ENCODE measurements at places on chromosomes 12 and 14.

- DNase-seq = no peak
These were observed 212.8 kb upstream of the BMP4 start for GRCh38 chr14:54169254-54169924.

DNA sequence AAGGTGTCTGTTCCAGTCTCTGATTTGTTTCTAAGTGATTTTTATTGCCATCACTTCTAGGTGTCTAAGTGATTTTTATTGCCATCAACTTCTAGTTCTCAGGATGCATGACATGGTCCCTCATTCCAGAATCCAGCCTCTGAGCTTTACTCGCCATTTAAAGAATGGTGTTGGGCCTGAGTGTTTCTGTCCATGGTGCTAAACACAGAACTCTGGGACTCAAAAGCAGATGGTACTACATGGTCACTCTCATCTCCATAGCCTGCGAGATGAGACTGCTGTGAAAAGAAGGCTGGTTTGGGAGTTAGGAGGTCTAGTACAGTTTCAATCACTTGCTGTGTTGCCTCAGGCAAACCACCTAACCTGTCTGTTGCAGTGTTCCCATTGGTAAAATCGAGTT is 276.6 kb downstream of the NRXN3 start:
- no peak for DNase-seq

DNA sequence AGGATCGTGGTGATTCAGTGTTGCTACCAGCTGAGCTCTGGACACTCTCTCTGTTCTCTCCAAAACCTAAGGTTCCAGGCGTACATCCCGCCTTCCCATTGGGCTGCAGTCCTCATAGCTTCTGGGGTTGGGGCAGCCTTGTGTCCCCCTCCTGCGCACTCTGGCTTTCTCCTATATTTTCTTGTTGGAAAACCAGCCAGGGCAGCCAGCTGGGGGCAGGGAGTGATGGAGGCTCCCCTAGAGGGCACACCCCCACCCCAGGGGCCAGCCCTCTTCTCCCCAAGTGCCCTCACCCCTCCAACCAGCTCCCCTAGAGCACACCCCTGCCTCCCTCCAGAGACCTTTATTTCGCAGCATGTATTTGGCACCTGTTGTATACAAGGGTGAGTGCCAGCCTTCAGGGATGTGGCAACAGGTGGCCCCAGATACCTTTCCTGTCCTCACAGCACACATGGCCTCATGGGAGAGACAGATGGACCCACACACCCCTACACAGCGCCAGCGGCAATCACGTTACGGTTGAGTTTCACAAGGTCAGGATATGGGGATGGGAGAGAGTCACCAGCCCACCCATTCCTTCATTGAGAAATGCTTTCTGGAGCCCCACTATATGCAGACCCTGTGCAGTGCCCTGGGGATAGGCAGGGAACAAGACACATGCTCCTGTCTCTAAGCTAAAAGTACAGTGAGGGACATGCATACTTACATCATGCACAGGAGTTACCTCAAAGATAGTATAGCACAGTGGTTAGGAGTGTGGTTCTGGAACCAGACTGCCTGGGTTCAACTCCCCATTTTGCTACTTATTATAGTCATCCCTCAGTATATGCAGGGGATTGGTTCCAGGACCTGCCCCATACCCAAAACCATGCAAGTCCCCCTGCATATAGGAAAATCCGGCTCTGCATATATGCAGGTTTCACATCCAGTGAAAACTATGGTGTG is 141.1 kb downstream of the PHETA1 start:
- DNase-seq = no peak

GRCh38 chr14:33386781-33387180 is 448.1 kb downstream of the NPAS3 start:
- peak; percentile 10 for DNase-seq

GRCh38 chr12:77954206-77954555 is 123.5 kb downstream of the NAV3 start:
- DNase-seq = no peak

- DNase-seq = peak; percentile 97
These were observed 327.2 kb downstream of the RAD51B start for GRCh38 chr14:68146818-68147217.

DNA sequence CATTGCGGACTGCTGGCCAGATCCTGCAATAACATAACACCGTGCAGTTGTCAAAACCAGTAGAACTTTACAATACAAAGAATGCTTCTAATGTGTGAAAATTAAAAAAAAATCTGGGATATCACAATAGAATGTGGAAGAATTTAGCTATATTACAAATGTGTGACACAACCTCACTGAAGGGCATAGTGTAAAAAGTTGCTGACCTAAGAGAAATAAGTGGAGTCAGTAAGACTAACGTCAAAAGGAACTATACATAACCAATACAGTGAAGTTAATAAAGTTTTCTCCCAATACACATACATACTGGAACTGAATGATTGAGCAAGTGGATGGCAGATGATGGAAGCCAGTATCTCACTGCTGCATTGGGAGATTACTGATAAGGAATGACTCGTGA is 12.4 kb downstream of the OR6C74 start:
- no peak for DNase-seq

GRCh38 chr14:105489542-105490266 is 1.3 kb upstream of the TEDC1 start:
- peak; percentile 54 for DNase-seq

DNA sequence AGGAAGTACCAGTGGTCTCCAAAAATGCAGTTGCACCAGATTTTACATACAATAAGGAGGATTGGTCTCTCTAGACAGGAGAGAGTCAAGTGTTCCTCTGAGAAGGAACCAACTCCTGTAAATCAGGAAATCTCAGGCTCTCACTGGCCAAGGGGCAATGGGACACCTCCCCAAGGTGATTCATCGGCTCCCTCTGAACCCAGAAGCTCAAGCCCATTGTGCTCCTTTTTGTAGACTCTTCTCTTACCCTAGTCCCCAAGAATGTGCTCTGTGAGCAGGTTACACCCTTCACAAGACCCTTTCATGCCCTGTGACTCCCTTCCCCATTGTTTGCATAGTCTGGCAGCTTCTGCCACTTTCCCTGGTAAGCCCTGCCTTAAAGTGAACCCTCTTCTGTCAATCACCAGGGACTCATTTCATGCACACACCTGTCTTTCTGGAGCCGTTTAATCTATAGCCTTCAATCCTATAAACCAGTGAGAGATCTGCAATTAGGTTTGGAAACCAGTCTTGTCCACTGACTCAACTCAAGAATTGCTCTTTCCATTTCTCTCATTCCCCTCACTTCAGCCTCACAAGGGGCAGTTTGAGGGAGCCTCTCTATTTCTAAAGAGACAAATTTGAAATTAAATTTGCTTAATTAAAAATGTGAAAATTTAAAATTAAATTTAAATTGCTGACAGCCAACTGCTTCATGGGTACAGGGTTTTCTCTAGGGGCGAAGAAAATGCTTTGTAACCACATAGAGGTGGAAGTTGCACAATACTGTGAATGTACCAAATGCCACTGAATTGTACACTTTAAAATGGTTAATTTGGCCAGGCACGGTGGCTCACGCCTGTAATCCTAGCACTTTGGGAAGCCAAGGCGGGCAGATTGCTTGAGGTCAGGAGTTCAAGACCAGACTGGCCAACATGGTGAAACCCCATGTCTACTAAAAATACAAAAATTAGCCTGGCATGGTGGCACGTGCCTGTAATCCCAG is 38.3 kb upstream of the LTA4H start:
- DNase-seq = no peak

GRCh38 chr14:22875748-22876319 is 4.3 kb downstream of the LRP10 start:
- DNase-seq = no peak

- no peak for DNase-seq
These were observed 83.9 kb downstream of the PIK3C2G start for GRCh38 chr12:18345021-18345735.

- no peak for DNase-seq
These were observed 325.9 kb upstream of the LRFN5 start for GRCh38 chr14:41280745-41281144.

DNA sequence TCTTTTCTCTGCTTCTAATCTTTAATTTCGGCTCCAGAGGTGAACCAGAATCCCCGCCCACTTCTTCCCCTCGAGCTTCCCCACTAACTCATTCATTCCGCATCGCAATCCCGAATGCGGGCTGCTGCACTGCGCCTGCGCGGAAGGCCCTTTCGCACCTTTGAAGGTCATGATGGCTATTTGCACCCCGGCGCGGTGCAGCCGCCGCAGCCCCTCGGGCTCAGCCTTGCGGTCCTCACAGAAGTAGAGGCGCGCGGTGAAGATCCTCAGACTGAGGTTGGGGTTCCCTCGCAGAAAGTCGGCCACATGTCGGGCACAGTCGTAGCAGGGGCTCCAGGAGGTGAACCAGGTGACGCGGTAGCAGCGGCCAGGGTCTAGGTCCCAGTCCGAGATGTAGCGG is 7.6 kb downstream of the AICDA start:
- DNase-seq = no peak

GRCh38 chr14:33218026-33218425 is 279.3 kb downstream of the NPAS3 start:
- no peak for DNase-seq
